Activated T-helper 1 cell treated with anti-CD3 and anti-CD28 coated beads, Interleukin-12 subunit alpha, Interleukin-12 subunit beta, Interleukin-2, Interleukin-4 antibody, amounts not matched to agents 30 ng/mL and 10 ng/mL and 1 ng/mL, durations not matched to agents 14 hours and 24 hours and 36 hours (primary cell): ENCODE measurements at places on chromosomes 1 and 21. TPM values are rescaled to one million over a fixed set of nuclear protein-coding genes. Genes with fewer than 3 reads are reported as not detected.
A peak's percentile ranks its signal among the peaks of the same experiment; 100 is the strongest.

Gene BTG2
- total RNA-seq, result 137 and 139 TPM in 2 replicates

DNA sequence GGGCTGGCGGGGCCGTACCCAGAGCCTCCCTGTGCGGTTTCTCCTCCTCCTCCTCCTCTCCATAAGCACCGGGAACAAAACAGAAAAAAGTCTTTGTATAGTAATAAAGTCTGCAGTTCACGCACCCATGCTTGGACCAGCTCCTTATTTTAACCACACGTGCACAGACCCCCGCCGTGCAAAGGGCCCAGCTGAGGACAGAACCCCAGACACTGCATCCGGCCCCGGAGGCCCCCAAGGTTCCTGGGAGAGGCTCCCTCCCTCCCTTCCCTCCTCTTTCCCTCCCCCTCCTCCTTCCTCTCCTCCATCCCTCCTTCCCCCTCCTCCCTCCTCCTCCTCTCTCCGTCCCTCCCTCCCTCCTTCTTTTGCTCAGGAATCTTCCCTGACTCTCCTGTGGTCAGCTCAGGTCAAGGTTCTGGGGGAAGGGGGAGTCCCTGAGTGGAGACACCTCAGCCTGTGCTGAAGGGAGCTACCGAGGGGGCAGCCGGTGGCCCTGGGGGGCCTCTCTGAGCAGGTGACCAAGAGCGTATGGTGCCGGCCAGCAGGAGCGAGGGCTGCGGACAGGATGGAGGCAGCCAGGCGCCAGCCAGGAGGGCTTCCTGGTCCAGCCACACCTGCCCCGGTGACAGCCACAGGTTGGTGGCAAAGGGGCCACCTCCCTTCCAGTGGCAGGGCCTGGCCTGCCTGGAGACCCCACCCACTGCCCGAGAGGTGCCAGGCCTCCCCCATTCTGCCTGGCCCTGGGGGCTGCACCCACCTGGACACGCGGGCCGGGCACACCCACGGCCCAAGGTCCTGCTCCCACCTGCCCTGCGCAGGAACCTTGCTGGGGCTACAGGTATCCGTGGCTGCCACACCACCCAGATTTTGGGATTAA is 3.2 kb upstream of the TTLL10 start:
- H3K27ac ChIP-seq, result peak overlapping the region; percentile 61
- no peaks in the 10 kb centered on the region for H3K36me3 ChIP-seq
- H3K27me3 ChIP-seq, result peaks cover 10% of the 10 kb centered on the region
- no peak for DNase-seq

- H3K4me1 ChIP-seq, result peaks cover under 1% of the 10 kb centered on the region
- H3K4me3 ChIP-seq, result no peak overlapping the region
- H3K27ac ChIP-seq, result no peak overlapping the region
- no peaks in the 10 kb centered on the region for H3K27me3 ChIP-seq
- DNase-seq, result no peak
These were observed 75.1 kb downstream of the DTL start for GRCh38 chr1:212110617-212111016.

GRCh38 chr1:213268221-213268620 is 217.2 kb downstream of the RPS6KC1 start:
- no peak for DNase-seq
- H3K4me1 ChIP-seq, result peaks cover 6% of the 10 kb centered on the region
- H3K4me3 ChIP-seq, result no peak overlapping the region
- H3K27me3 ChIP-seq, result no peaks in the 10 kb centered on the region
- peaks cover 13% of the 10 kb centered on the region for H3K36me3 ChIP-seq
- no peak overlapping the region for H3K27ac ChIP-seq

- H3K4me1 ChIP-seq, result no peaks in the 10 kb centered on the region
- no peak for DNase-seq
- no peaks in the 10 kb centered on the region for H3K27me3 ChIP-seq
- H3K4me3 ChIP-seq, result no peak overlapping the region
- no peak overlapping the region for H3K27ac ChIP-seq
- no peaks in the 10 kb centered on the region for H3K36me3 ChIP-seq
These were observed 408.7 kb downstream of the NCAM2 start for GRCh38 chr21:21406921-21407320.

DNA sequence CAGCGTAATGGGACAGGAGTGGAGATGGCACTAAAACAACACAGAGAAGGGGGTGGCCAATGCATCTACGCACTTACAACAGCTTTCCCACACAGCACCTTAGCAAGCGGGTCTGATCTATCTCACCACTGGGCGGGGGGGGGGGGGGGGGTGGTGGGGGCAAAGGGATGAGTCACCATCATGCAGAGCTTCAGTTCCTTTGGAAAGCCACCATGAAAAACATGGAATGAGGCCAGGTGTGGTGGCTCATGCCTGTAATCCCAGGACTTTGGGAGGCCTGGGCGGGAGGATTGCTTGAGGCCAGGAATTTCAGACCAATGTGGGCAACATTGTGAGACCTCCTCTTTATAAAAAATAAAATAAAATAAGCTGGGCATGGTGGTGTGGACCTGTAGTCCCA is 47.2 kb downstream of the KLHDC7A start:
- H3K27me3 ChIP-seq, result peaks cover 8% of the 10 kb centered on the region
- no peak overlapping the region for H3K4me3 ChIP-seq
- no peaks in the 10 kb centered on the region for H3K36me3 ChIP-seq
- no peak overlapping the region for H3K27ac ChIP-seq

DNA sequence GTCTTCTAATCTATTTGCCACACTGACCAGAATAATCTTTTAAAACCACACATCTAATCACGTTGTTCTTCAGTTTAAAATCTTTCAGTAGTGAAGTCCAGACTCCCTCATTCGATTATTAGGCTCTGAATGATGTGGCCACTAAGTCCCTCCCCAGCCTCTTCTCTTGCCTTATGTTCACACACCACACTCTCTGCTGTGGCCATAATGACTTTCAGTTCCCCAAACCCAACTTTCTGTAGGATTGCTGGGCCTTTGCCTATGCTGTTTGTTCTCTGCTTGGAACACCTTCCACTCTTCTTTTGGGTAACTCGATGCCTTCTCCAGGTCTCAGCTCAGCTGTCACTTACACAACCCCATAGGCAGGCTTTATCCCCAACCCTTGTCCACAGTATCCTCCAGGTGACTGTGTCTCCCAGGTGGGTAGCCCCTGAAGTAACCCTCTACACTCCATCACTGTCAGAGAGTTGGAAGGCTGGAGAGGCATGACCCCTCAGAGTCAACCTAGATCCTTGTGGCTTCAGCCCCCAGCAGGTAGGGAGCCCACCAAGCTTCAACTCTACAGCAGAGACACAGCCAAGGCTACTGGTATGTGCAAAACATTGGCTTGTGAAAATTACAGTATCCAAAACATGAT is 8.4 kb upstream of the SLC37A1 start:
- H3K27ac ChIP-seq, result no peak overlapping the region
- no peaks in the 10 kb centered on the region for H3K36me3 ChIP-seq
- H3K4me1 ChIP-seq, result no peaks in the 10 kb centered on the region
- H3K4me3 ChIP-seq, result no peak overlapping the region

Gene SPRR5
- total RNA-seq, result not detected in 2 replicates

- H3K27ac ChIP-seq, result no peak overlapping the region
- H3K4me1 ChIP-seq, result no peaks in the 10 kb centered on the region
- no peak for DNase-seq
- H3K27me3 ChIP-seq, result no peaks in the 10 kb centered on the region
- no peak overlapping the region for H3K4me3 ChIP-seq
- no peaks in the 10 kb centered on the region for H3K36me3 ChIP-seq
These were observed 31.7 kb downstream of the ZP4 start for GRCh38 chr1:237858992-237859391.

- peaks cover 3% of the 10 kb centered on the region for H3K36me3 ChIP-seq
- peaks cover 7% of the 10 kb centered on the region for H3K27me3 ChIP-seq
- peaks cover 45% of the 10 kb centered on the region for H3K4me1 ChIP-seq
- peak overlapping the region; percentile 90 for H3K4me3 ChIP-seq
- peak; percentile 8 for DNase-seq
These were observed 532 bp downstream of the ERO1B start for GRCh38 chr1:236281198-236281653.

GRCh38 chr1:2232916-2233438 is 4.9 kb downstream of the SKI start:
- peaks cover 24% of the 10 kb centered on the region for H3K36me3 ChIP-seq
- no peak for DNase-seq
- peaks cover 67% of the 10 kb centered on the region for H3K4me1 ChIP-seq
- H3K27ac ChIP-seq, result peak overlapping the region; percentile 60
- H3K27me3 ChIP-seq, result no peaks in the 10 kb centered on the region

Gene AMY2A
- total RNA-seq, result not detected in 2 replicates

DNA sequence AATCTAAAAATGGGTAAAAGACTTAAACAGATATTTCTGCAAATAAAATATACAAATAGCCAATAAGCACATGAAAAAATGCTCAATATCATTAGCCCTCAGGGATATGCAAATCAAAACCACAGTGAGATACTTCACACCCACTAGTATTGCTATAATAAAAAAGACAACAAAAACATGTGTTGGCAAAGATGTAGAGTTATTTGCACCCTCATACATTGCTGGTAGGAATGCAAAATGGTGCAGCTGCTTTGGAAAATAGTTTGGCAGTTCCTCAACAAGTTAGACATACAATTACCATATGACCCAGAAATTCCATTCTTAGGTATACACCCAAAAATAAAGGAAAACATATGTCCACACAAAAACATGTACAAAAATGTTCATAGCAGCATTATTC is 30.2 kb downstream of the ZZZ3 start:
- DNase-seq, result no peak
- H3K27ac ChIP-seq, result no peak overlapping the region
- H3K4me1 ChIP-seq, result peaks cover 12% of the 10 kb centered on the region
- no peak overlapping the region for H3K4me3 ChIP-seq
- H3K36me3 ChIP-seq, result peaks cover 35% of the 10 kb centered on the region
- H3K27me3 ChIP-seq, result no peaks in the 10 kb centered on the region

GRCh38 chr1:236710328-236710892 is 24.1 kb downstream of the ACTN2 start:
- H3K4me1 ChIP-seq, result no peaks in the 10 kb centered on the region
- H3K27me3 ChIP-seq, result peaks cover 3% of the 10 kb centered on the region
- no peaks in the 10 kb centered on the region for H3K36me3 ChIP-seq
- H3K4me3 ChIP-seq, result no peak overlapping the region
- DNase-seq, result no peak
- H3K27ac ChIP-seq, result no peak overlapping the region

DNA sequence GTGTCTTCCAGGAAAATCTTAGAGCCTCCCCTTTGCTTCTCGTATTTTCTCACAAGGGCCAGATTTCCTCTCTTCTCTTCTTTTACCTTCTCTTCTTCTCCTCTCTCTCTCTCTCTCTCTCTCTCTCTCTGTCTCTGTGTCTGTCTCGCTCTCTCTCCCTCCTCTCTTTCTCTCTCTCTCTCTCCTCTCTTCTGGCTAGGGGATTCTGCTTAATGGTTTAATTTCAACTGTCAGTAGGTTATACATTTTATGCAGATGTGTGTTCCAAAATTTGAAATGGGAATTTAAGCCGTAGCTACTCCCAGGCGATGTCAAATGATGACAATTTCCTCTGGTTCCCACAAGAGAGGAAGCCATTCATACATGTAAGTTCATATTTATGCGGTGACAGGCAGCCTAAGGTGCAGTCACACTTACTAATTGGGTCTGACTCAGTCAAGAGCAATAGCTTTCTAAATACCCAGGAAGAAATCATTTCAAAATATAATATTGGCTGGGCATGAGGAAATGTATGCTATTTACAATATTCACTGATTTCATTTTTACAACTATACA is 1.4 kb downstream of the DSCAM start:
- H3K27me3 ChIP-seq, result peaks cover 34% of the 10 kb centered on the region
- no peak overlapping the region for H3K4me3 ChIP-seq
- H3K4me1 ChIP-seq, result no peaks in the 10 kb centered on the region
- H3K27ac ChIP-seq, result no peak overlapping the region
- no peak for DNase-seq
- H3K36me3 ChIP-seq, result no peaks in the 10 kb centered on the region

DNA sequence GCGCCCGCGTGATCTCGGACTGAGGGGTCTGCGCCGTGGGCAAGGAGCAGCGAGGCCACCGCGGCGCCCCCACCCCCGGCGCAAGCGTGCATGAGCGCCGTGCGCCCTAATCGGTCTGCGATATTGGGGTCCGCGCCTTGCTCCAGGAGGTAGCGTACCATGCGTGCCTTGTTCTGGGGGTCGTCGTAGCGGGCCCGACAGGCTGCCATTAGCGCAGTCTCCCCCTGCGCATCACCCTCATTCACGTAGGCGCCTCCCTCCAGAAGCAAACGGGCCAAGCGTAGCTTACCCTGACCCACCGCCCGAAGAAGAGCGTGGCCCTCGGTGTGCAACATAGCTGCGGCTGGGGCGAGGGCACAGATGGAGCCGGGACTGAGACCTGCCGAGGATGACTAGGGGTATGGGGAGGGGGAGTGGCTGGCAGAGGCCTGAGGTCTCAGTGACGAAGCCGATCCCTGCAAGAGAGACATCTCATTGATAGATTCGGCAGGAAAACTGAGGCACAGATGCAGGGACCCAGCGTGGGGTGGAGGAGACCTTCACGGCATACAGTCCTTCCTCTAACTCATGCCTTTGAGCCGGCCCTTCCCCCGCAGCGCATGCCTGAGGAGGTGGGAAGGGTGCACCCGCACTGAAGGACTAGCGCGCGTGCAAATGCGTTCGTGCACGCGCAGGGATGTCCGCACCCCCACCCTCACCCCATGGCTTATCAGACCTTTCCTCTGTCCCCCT is 2.8 kb downstream of the ANKRD34A start:
- peak overlapping the region; percentile 91 for H3K4me3 ChIP-seq
- H3K27me3 ChIP-seq, result no peaks in the 10 kb centered on the region
- H3K27ac ChIP-seq, result peak overlapping the region; percentile 84
- H3K36me3 ChIP-seq, result peaks cover 2% of the 10 kb centered on the region
- H3K4me1 ChIP-seq, result peaks cover 69% of the 10 kb centered on the region

GRCh38 chr1:229028544-229028943 is 242.4 kb upstream of the RAB4A start:
- H3K4me1 ChIP-seq, result peaks cover 16% of the 10 kb centered on the region
- no peaks in the 10 kb centered on the region for H3K36me3 ChIP-seq
- no peak for DNase-seq
- peaks cover 5% of the 10 kb centered on the region for H3K27me3 ChIP-seq

DNA sequence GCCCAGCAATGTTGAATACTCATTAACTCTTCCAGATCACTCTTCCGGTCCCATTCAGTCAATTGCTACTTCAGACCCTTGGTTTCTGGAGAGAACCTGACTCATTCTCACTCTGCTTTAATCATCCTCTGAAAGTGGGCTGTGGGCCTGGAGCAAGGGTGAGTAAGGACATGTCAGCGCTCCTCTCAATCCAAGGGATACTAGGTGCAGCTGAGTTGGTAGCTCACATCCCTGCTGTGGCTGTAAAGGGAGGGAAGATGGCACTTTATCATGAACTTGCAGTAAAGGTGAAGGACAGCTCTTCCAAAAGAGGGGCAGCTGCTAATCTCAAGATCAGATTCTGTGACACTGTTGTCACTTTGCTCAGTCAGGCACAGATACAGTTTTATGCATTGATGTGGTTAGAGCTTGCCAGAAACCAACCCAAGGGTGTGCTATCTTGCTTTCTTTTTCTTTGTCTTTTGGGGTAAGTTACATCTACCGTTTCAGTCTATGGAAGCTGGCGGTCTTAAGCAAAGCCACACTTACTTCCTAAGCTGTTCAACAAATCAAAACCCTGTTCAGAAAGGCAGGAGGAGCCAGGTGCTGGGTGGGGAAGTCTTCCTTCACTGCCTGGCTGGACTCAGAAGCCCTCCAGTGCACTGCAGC is 26.5 kb upstream of the NTPCR start:
- peak overlapping the region; percentile 93 for H3K27ac ChIP-seq
- peaks cover 37% of the 10 kb centered on the region for H3K4me1 ChIP-seq
- peak overlapping the region; percentile 46 for H3K4me3 ChIP-seq
- peak; percentile 59 for DNase-seq
- H3K27me3 ChIP-seq, result no peaks in the 10 kb centered on the region
- peaks cover 8% of the 10 kb centered on the region for H3K36me3 ChIP-seq

Gene SYT14
- total RNA-seq, result not detected in 2 replicates

Gene HSD3B1
- not detected in 2 replicates for total RNA-seq
